ENCODE measurements at places on chromosomes 2 and 18.

DNA sequence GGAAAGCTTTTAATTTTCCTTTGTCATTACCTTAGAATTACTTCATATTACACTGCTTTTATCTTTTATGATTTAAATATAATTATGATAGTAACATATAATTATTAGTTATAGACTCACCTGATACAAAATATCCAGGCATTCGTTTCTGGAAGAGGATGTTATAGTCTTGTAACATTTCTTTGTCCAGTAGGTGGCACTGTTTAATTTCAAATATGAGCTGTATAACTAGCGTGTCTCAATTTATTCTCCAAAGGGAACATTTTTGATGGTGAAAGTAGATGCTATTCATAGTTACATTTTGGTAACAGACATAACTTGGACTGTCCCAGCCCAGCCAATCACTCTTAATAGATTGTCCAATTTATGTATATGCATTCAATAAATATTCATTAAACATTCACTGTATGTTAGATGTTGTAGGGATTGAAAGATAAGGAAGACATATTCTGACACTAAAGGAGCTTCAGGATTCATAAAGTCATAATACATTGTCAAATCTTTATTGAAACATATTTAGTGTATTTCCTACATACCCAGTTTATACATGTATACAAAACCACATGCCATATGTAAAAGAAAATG is 19.2 kb downstream of the DAW1 start:
- no peaks in the 10 kb centered on the region for H3K27me3 ChIP-seq
- DNase-seq: no peak
- H3K4me1 ChIP-seq: no peaks in the 10 kb centered on the region

- no peak for DNase-seq
- no peaks in the 10 kb centered on the region for H3K27me3 ChIP-seq
- H3K4me3 ChIP-seq: no peak overlapping the region
- no peak overlapping the region for H3K27ac ChIP-seq
- no peaks in the 10 kb centered on the region for H3K36me3 ChIP-seq
- H3K4me1 ChIP-seq: no peaks in the 10 kb centered on the region
Measured at GRCh38 chr2:50529600-50530218, 502.2 kb downstream of the NRXN1 start.

GRCh38 chr18:13295894-13296293 is 77.3 kb downstream of the LDLRAD4 start:
- peaks cover 2% of the 10 kb centered on the region for H3K36me3 ChIP-seq
- no peak for DNase-seq
- H3K27ac ChIP-seq: no peak overlapping the region
- no peak overlapping the region for H3K4me3 ChIP-seq
- H3K4me1 ChIP-seq: peaks cover 13% of the 10 kb centered on the region

- DNase-seq: no peak
- no peak overlapping the region for H3K27ac ChIP-seq
- no peak overlapping the region for H3K4me3 ChIP-seq
Measured at GRCh38 chr18:32439802-32440201, 30.9 kb downstream of the GAREM1 start.

DNA sequence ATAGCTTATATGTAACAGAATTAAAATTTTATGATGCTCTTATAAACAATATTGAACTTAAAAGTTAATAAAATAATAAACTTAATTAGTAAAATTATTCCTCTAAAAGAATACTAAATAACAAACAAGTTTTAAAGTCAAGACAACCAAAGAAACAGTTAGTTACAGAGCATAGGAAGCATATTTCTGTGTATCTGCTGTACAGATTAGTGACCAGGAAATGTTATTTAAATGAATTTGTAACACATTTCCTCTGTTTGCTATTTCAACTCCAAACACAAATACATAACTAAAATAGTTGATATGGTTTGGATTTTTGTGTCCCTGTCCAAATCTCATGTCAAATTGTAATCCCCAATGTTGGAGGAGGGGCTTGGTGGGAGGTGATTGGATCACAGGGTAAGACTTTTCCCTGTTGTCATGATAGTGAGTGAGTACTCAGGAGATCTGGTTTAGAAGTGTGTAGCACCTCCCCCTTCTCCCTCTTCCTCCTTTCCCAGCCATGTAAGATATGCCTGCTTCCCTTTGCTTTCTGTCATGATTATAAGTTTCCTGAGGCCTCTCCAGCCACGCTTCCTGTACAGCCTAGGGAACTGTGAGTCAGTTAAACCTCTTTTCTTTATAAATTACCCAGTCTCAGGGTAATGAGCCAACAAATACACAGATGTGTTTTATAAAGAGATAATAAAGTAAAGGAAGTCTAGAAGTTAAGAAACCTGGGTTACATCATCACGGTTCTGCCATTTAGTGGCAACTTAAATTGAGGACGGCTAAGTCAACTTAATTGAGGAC is 51.8 kb downstream of the ROCK2 start:
- H3K27ac ChIP-seq: peak overlapping the region; percentile 6
- no peak overlapping the region for H3K4me3 ChIP-seq
- peaks cover 51% of the 10 kb centered on the region for H3K4me1 ChIP-seq

DNA sequence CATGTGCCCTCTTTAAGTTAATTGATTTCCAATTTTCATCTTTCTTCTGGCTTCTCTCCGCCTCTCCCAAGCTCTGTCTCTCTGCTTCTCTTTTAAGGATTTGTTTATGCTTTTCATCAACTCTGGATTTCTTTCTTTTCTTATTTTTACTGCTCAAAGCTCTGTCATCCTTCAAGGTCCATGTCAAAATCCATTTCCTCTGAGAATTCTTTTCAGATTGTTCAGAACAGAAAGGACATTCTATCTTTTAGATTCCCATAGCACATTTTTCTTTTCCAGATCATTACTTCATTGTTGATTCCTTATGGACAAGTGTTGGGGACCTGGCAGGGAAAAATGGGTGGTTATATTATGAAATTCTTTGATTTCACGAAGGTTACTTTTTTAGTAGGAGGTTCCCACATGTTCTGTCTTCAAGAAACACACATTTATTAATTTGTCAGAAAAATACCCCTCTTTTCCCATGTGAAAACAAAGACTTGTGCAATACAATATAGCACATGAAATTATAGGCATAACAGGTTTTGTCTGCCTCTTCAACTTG is 12.3 kb downstream of the PMAIP1 start:
- H3K36me3 ChIP-seq: no peaks in the 10 kb centered on the region
- H3K4me1 ChIP-seq: no peaks in the 10 kb centered on the region
- DNase-seq: no peak

DNA sequence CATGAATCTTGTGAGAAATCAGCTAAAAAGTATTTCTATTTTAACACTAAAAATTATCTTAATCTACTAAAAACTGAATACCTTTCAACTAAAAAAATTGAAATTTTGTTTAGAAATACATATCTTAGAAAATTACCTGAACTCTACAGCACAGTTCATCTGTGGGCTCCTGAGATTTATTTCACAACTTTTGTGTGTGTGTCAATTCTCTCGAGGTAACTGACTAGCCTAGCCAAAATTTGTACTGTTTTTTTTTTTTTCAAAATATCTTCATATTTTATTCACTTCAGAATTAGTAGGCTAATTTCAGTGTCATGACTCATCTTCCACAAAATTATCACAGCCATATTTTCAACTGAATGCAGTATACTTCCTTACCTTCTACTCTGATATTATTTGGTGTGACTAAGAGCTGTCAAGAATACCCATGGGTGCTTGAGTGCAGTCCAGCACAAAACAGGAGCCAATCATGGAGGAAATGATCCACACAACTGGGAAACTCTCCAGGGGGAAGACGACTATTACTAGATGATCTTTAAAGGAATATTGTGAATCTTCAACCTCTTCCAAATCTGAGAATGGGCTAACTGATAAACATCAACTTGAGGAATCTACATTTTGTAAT is 174.6 kb downstream of the ZNF385B start:
- H3K27ac ChIP-seq: no peak overlapping the region
- no peak overlapping the region for H3K4me3 ChIP-seq
- no peak for DNase-seq
- no peaks in the 10 kb centered on the region for H3K27me3 ChIP-seq
- H3K4me1 ChIP-seq: no peaks in the 10 kb centered on the region

DNA sequence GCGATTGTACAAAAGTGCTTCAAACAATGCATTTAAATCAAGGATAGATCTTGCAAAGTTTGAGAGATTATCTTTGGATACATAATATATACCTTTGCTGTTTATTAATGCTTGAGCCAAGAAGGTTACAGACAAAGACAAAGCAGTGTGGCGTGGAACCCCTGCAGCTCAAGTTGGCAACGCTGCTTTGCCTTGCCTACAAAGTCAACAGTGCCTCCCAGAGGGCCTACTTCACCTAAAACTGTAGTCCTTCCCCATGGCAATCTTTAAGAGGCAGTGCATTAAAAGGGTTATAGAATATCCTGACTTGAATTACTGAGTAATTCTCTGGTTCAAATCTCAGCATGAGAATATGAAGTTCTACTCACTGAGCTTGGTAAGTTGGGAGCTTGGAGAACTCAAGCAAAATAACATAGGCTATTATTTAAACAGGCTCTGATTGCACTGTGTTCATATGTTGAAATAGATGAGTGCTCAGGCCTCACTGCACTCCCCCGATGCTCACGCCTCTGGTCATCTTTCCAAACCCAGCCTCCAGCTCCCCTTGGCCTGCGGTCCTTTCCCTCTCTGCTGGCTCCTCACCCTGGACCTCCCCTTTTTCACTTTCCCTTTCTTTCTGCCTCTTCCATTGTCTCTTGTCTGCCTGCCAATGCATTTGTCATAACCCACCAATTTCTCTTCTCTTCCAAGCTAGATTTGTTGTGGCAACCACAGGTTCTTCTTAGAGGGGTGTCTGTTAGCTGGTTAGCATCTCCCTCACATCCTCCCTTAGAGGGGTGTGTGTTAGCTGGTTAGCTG is 96.5 kb downstream of the MYT1L start:
- no peak overlapping the region for H3K27ac ChIP-seq
- H3K4me1 ChIP-seq: no peaks in the 10 kb centered on the region
- H3K36me3 ChIP-seq: no peaks in the 10 kb centered on the region
